ENCODE measurements at places on chromosomes 5 and 9.

DNA sequence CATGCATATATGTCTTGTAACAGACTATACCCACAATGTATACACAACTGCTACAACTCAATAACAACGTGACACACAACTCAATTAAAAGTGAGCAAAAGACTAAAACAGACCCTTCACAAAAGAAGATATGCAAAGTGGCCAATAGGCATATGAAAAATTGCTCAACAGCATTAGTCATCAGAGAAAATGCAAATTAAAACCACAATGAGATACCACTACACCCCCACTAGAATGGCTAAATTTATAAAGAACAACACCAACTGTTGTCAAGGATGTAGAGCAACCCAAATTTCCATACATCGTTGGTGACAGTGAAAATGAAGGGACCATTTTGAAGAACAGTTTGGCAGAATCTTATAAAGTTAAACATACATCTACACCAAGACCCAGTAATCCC lies 38.9 kb downstream of the GABRB2 start:
- no peak for DNase-seq

- no peak for DNase-seq
Measured at GRCh38 chr5:136768457-136768856, 403.1 kb upstream of the TRPC7 start.

GRCh38 chr9:9747787-9748186 lies 865.0 kb downstream of the PTPRD start:
- no peak for DNase-seq

GRCh38 chr9:126549246-126550006 lies 64.3 kb upstream of the LMX1B start:
- DNase-seq = no peak

All from activated CD4-positive, alpha-beta memory T cell treated with anti-CD3 and anti-CD28 coated beads for 36 hours (primary cell).